COR-L47 (cell line): ENCODE measurements at places on chromosomes 7 and 10.

- DNase-seq, result no peak
Observed at GRCh38 chr7:131057015-131057793, 270.5 kb upstream of the MKLN1 start.

GRCh38 chr7:123641901-123642300 lies 13.8 kb upstream of the LMOD2 start:
- no peak for DNase-seq

GRCh38 chr10:11183015-11183414 lies 165.3 kb downstream of the CELF2 start:
- DNase-seq, result no peak

- no peak for DNase-seq
Observed at GRCh38 chr10:78764846-78765430, 303.8 kb upstream of the ZMIZ1 start.

- no peak for DNase-seq
Observed at GRCh38 chr10:54904833-54905232, 103.8 kb upstream of the PCDH15 start.

- DNase-seq, result no peak
Observed at GRCh38 chr7:37552030-37552429, 103.4 kb upstream of the ELMO1 start.

DNA sequence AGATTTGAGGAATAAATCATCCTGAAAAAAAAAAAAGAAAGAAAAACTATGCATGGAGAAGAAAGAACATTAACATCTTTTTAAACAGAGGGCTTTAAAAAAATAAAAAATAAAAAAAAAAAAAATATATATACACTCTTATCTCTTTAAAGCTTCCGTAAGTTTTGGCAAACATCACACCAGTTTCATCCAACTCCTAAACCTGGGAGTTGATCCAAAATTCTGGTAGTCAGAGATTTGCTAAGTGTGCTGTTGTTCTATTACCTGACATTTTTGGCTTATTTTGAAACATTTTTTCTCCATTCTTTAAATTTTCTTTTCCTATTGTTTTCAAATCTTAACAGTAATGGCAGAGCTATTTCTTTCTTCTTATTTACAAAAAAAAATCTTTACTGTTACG lies 273.1 kb downstream of the AGMO start:
- DNase-seq, result no peak

DNA sequence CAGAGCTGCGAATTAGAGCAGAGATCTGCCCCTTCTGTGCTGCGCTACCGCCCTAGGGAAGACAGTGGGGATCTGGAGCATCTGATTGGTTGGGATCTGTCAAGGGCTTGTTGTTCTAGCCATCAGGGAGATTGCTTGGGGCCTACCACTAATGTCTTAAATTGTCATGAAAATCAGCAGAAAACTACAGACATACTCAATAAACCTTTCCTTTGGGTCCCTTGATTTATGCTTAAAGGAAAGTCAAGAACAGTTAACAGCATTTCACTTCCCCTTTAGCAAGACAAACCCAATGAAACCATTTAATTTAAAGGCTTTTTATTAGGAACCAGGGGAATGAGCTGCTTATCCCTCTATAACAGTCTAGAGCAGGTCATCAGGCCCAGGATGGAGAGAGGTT lies 10.0 kb downstream of the SLC25A28 start:
- no peak for DNase-seq

DNA sequence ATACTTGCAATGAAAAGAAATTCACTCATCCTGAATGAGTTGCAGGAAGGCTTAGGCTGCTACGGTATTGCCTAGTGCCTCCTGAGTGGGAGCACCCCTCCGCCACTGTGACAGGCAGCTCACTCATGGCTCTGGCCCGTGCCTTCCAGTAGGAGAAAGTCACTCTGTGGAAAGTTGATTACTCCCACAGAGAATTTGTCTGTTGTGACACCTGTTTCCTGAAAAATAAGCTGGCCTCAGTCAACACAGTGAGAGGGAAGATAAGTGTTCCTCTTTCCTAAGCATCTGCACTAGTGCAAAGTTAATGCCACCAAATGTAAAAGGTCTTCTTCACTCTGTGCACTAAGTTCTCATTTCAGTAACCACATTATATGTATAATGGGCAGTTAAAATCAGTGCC lies 158.8 kb upstream of the INHBA start:
- DNase-seq, result no peak

DNA sequence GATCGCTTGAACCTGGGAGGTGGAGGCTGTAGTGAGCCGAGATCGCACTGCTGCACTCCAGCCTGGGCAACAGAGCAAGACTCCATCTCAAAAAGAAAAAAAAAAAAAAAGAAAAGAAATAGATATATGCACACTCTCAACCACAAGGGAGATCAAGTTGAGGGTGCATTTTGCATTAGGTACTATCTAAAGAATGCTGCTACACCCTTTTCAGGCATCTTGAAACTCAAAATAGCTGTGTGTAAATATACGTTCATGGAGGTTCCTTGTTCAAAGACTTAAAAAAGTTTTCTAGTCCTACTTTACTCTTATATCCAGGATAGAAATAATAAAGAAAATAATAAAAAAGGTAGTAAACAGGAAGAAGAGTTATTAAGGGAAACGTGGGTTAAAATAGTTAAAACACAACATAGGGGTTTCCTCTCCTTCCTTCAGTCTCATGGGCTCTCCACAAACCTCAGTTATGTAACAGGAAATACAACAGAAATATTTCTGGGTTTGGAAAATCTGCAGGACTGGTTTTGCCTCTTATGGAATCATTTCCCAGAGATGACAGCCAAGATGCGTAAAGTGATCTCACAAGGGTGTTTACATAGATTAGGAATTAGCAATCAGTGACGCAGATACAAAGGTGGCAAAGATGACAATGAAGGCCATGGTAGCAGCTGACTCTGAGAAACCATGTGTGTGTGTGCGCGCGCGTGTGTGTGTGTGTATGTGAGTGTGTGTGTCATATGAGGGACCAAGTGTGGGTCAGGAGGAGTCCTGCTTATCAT lies 15.1 kb downstream of the STEAP4 start:
- no peak for DNase-seq

GRCh38 chr10:2326411-2326810 lies 589.1 kb upstream of the ADARB2 start:
- DNase-seq, result no peak

- DNase-seq, result no peak
Observed at GRCh38 chr10:94524146-94524545, 21.4 kb upstream of the HELLS start.

- no peak for DNase-seq
Observed at GRCh38 chr10:16195178-16195769, 241.5 kb upstream of the PTER start.

DNA sequence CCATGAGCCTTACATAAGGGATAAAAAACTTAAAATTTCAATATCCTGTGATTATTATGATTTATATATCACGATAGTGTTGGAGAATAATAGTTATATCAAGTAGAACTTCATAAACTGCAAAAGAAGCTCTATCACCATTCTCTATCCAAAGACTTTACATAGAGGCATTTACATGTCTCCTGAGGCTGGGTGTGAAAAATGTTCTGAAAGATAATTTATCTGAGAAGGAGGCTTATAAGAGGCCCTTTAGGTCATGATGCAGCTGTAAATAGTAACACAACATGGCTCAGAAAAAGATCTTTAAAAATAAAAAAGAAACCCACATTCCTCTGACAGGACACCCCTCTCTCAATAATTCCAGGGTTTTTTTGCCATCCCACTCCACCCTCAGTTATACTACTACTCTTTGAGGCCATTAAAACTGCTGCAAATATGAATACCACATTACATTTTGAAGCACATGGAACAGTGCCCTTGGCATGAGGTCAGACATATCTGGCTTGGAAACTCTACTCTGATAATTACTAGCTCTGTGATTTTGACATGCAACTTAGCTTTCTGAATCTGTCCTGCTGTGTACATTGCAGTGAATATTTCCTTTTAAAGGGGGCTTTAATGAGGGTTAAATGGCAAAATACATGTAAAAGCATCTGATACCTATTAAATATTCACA lies 55.5 kb downstream of the SLC16A12 start:
- DNase-seq, result no peak

DNA sequence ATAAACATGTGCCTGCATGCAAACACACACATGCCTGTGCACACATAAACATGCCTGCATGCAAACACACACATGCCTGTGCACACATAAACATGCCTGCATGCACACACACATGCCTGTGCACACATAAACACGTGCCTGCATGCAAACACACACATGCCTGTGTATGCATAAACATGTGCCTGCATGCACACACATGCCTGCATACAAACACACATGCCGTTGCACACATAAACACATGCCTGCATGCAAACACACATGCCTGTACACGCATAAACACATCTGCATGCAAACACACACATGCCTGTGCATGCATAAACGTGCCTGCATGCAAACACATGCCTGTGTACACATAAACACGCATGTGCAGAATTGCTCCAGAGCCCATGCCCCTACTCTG lies 22.4 kb downstream of the NKX6-2 start:
- no peak for DNase-seq

DNA sequence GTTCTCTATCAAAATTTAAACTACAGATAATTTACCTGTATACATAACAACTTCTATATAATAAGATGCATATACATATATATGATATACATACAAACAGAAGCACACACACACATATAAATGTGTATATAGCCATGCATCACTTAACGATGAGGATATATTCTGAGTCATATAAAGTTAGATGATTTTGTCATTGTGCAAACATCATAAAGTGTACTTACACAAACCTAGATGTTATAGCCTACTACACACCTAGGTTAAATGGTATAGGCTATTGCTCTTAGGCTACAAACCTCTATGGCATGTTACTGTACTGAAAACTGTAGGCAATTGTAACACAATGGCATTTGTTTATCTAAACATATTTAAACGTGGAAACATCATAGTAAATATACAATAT lies 937.6 kb upstream of the KCND2 start:
- no peak for DNase-seq

GRCh38 chr10:60155943-60156683 lies 233.6 kb downstream of the ANK3 start:
- no peak for DNase-seq

DNA sequence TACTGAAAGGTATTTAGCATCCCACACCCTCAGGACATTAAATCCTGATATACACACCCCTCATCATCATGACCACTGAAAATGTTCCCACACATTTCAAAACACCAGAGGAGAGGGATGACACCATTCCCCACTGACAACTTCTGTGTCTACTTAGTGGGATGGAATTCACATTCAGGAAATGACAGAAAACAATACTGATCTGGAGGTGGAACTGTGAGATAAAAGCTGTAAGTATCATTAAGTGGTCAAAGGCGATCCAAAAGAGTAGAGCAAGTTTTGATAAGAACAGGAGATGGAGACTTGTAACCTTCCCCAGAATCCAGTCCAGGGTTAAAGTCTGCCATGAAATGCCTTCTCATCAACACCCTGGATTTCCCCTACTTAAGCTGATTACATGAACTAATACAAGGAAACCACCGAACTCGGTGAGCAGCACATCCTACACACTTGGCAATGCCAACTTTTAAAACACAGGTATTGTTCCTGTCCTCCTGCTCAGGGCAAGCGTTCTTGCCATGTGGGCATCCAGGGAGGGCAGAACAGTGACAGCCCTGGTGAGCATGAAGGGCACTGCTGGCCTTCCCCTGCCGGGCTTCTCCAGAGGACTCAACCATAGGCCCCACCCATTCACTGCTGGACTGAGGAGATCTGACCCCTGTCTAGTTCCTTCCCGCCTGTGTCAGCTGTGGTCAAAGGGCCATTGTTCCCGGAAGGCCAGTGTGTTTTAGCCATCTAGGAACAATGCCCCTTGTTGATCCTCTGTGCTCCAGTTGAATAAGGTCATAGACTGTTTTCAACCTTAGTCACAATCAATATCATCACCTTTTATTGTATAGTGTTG lies 85.0 kb downstream of the SGMS1 start:
- DNase-seq, result no peak

DNA sequence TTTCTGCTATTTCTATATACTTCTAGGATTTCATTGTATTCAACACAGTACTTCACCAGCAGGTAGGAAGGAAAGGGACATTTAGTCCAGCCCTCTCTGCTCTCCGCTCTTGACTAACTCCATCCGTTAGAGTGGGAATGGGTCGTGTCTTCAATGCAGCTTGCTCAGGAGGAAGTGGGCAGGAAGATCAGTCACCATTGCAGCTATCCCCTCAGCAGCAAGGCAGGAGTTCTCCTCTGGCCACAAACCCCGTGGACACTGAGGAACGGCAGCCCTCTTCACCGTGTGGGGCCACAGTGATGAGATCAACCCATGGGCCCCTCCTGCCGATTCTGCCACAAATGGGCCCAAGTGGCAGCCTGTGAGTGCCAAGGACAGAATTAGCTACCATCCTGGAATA lies 30.2 kb upstream of the IKZF1 start:
- DNase-seq, result no peak

- no peak for DNase-seq
Observed at GRCh38 chr10:61047788-61048560, 104.0 kb upstream of the RHOBTB1 start.

- no peak for DNase-seq
Observed at GRCh38 chr10:767211-767610, 77.7 kb upstream of the DIP2C start.

DNA sequence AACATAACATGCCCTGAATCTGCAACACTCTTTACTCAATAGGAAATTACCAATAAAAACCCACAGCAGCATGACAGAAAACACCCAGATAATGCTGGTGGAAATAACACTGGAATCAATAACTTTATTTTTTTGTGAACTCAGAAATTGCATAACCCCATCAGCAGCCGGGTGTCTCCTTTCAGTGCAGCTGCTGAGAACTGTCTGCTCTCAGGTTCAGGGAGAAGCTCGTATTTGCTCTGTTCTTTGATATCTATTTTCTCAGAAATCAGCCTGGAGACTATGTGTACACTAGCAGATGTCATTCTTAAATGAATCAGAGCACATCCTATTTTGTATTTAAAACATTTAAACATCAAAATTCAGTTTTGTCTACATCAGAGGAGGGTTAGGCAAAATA lies 506.0 kb downstream of the POM121L12 start:
- DNase-seq, result no peak

DNA sequence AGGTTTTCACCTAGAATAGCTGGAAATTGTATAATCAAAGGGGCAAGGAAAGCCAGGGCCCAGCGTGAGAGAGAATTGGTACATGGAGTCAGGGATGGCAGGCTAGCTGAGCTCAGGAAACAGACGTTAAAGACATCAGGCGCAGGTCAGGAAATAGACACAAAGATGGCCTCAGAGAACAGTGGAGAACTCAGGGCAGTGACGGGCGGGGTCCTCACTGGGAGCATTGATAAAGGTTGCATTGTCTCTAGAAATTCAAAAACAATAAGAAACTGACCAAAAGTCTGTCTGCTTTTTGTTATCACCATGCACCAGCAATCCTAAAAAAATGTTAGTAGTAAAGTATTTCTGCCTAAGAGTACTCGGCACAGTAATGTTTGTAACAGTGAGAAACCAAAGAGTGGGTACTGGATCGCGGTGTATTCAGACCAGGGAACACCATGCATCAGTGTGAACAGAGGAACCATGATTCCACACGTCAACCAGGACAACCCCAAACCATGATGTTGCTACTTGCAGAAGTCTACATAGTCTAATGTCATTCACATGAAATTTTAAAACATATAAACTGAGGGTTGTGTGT lies 81.9 kb upstream of the AUTS2 start:
- DNase-seq, result no peak
